HFF-Myc (cell line): ENCODE measurements at places on chromosomes 11 and 22.
A peak's percentile ranks its signal among the peaks of the same experiment; 100 is the strongest.

DNA sequence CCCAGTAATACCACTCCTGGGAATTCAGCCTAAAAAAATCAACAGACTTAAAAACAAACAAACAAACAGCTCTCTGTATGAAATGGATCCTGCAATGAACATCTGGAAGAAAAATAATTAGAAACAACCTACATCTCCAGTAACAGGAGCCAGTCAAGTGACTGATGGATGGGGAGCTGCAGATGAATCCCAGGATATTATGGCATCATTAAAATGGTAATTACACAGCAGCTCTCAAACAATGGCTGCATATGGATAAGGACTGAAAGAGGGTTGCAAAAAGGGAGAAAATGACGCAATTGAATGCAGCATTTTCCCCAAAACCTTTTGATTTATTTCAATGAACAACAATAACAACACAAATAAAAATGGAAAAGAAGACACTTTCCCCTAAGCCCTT is 4.1 kb downstream of the NPTXR start:
- no peak for DNase-seq

DNA sequence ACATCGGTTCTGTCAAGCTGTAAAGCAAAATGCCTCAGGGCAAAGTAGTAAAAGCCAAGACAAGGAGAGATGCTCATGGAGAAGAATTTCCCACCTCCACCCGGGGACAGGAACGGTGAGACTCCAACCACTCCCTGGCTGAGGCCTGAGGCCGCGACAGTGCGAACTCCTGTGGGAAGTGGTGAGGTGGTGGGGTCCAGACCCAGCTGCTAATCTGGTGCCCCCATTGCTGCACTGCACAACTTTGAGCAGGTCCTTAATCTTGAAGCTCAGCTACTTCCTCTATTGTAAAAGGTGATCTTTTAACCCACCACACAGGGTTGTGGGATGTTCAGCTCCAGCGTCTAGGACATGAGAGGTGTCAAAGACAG is 83.9 kb downstream of the ZC3H12C start:
- no peak for DNase-seq

GRCh38 chr11:5283882-5284281 is 14.1 kb upstream of the HBE1 start:
- DNase-seq = no peak

DNA sequence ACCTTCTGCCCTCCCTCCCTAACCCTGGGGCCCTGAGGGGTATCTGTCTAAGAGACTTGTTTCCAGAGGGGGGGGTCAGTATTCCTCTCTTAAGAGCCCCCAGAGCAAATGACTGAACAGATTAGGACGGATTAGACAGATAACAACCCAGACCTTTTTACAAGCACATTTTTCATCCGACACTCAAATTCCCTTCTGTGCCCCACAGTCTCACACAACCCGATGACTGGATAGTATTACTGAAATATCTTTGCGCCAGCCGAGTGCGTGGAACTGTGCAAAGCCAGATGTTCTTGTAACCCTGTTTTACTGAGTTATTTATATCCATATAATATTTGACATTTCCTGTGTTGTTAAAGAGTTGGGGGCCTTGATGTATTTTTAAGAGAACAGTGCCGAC is 30.9 kb upstream of the FLI1 start:
- no peak for DNase-seq

DNA sequence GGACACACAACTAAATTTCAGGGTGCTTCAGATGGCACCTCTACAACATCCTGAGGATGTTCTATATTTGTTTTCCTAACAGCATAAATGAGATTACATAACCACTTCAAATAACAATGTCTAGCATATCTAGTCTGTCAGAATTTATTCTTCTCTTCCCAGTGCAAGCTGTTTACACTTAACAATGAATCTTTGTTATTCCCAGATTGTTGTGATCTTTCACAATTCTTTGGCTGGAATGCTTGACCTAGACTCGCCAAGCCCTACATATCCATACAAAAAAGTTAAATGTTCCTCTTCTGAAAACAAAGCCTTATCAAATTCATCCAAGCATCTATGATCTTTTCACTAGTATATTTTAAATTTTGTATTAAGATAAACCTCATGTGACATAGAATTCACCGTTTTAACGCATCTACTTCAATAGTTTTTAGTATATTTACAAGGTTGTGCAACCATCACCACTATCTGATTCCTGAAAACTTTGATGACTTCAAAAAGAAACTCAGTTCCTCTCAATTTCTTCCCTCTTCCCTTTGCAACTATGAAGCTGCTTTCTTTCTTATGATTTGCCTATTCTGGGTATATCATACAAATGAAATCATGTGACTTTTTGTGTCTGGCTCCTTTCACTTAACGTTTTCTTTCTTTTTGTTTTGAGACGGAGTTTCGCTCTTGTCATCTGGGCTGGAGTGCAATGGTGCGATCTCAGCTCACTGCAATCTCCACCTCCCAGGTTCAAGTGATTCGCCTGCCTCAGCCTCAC is 61.7 kb upstream of the CHRNA10 start:
- DNase-seq = no peak

DNA sequence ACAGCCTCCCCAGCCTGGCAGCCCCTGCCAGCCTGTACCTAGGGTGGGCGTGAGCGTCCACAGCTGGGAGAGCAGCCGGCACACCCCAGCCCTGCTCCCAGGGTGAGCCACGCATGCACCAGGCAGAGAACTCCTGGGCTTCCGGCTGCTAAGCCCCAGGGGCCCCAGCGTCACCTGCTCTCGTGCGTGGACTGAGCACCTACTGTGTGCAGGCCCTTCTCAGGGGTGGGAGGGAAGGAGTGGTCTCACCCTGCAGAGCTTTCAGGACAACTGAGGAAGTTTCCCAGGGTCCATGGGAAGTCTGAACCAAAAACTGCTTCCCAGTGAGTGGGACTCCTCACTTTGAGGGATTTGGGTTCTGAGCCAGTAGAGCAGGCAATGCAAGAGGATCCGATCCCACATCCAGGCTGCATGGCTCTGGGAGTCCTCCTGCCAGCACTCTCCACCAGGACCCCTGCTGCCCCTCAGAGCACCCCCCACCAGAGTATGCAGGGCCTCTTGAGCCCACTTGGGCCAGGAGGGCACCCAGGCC is 47.1 kb upstream of the PRODH start:
- DNase-seq = no peak

- peak; percentile 90 for DNase-seq
These were observed 83.9 kb upstream of the SNX19 start for GRCh38 chr11:130999992-131000770.

DNA sequence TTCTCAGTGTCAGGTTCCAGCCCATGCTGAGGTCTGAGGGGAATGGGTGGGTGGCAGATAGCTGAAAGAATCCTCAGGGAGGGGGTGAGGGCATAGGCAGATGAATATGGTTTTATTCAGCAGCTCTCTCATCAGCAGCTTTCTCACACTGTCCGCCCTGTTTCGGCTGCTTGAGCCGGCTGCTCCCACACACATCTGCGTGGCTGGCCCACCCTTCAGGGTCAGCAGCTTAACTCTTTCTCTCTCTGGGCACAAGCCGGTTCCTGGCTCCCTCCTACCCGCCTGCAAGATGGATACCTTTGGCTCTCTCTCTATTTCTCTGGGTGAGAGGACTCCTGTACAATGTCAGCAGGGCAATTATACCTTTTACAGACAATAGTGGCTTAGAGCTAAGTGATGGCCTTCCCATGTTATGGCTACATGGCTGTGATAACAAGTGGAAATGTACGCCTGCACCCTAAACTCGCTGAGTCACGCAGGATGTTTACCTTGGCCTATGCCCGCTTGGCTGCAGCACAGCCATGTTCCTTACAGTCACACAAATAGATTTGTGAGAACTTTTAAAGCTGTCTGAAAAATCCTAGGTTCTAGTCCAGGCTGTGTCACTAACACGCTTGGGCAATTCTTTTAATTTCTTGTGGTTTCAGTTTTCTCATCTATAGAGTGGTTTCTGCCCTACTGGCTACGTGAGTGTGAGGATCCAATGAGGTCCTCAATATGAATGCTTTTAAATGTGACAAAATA is 4.1 kb downstream of the MMP20 start:
- no peak for DNase-seq

DNA sequence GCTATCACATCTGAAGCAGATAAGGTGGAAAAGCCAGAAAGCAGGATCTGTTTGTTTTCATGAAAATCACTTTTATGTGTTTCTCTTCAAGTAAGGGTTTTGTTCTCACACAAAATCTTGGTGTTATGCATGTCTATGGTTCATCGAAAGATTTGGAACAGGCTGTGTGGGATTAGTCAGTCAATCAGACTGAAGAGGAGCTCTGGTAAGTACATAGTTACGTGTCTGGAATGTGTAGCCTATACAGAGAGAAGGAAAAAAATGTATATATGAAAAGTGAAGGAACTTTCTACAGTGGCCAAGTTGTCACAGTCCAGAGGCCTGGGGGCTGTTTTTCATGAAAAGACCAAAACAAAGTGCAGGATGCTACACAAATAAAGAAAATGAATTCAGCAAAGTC is 156.7 kb downstream of the CNTN5 start:
- no peak for DNase-seq

DNA sequence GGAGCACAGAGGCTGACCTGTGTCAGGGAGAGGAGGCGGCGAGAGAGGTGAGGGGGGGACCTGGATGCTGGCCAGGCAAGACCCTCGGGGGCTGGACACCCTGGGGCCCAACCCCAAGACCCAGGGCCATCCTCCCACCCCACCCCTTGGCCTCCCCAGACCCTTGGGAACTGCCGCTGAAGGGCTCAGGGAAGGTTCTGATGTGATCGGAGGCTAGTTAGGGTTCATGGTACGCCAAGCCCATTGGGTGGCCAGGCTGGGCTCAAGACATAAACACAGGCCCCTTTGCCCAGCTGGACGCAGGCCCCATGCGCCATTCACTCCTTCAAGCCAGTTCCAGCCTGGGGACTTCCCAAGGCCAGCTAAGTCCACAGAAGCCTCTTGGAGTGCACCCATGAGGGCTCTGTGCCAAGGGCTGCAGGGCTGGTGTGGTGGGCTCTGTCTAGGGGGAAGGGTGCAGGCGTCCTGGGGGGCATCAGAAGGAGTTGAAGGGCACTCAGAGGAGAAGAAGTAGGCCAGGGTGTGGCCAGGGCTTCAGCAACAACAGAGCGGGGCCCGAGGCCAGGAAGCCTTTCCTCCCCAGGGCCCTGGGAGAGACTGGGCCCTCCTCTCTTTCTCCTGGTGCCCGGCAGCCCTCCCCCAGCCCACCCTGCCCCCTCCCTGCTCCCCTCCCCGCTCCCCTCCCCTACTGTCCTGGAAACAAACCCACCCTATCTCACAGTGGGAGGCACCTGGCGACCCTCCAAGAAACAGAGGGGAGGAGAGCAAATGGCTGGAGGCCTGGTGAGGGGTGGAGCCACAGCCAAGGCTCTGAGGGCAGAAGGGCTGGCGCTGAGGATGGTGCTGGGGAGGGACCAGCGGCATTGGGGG is 12.9 kb downstream of the TSPAN32 start:
- DNase-seq = peak; percentile 35

DNA sequence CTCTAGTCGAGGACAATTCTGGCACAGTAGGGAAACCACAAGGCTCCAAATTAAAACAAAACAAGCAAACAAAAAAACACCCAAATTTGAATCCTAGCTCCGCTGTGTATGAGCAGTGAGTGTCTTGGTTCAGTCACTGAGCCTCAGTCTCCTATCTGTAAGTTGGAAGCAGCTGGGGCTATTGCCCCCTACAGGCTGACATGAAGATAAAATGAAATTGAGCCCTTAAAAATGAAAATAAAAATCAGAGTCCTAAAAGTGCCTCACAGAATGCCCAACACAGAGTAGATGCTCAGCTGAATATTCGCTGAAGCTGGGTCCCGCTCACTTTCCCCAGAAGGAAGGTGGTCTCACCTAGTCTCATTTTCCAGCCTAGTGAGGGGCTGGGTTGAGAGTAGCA is 65.2 kb downstream of the PDE2A start:
- DNase-seq = no peak

DNA sequence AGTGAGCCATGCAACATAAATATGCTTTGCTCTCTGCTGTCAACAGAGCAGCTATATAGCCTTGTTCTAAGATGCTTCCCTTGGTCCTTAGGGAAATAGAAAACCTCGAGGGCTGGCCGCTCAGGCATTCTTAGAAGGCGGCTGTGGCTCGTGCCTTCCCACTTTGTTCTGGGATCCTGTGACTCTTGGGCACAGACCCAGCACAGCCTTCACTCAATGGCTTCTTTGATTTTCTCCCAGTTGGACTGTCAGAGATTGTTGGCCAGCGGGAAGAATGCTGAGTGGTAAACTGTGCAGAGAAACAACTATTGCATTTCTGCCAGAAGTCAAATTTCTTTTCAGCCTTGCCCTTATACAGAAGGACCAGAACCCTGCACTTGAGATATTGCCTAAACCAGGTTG is 9.5 kb upstream of the MICAL2 start:
- no peak for DNase-seq

- no peak for DNase-seq
These were observed 1.3 kb downstream of the B3GAT1 start for GRCh38 chr11:134410766-134411165.

DNA sequence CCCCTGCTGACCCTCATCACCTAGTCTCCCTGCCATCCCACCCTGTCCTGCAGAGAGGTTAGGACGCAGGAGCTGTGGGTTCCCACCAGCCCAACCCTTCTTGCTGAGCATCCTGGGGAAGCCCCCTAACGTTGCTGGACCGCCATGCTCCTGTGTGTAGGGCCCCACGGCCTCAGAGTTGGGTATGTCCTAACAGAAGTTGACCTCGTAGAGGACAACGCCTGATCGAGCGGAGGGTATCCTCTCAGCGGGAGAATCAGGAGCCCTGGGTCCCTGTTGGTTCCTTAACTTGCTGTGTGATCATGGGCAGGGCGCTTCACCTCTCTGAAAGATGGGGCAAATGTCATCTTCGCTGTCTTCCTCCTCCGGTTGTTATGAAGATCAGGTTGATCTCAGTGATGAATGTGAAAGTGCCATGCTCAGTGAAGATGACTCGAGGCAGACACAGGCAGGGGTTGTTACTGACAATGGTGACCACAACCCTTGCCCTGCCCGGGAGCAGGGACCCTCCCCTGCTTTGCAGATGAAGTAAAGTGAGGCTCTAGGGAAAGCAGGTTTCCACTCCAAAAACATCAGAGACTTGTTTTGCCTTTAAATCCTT is 19.3 kb upstream of the CD5 start:
- no peak for DNase-seq

- no peak for DNase-seq
These were observed at the start of gene ZC3H7B for GRCh38 chr22:41301085-41302020. ZC3H7B (plus strand) TSS chr22:41301525; CDS start chr22:41320661, 19,136 bp downstream.

DNA sequence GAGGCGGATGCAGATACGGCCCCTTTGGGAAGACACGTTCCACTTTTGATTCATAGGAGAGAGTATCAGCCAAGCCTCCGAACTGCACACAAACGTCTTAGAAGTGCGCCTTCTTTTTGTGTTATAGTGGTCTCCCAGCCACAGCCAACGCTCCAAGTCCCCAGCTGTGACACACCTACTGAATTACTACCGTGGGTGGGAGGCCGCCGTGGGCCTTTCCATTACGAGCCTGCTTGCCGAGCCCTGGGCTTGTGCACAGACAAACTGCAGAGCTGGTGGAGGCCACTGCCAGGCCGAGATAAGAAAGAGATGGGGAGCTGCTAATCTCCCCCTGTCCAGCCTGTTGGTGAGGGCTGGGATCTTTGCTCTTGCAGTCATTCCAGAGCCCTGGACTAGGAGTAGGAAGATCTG is 761 bp downstream of the HMBS start:
- DNase-seq = no peak

GRCh38 chr11:117256573-117256972 is 24.1 kb downstream of the RNF214 start:
- DNase-seq = no peak

GRCh38 chr11:114522818-114523217 is 36.9 kb downstream of the NXPE1 start:
- no peak for DNase-seq

GRCh38 chr22:38696606-38697424 is 3.9 kb downstream of the JOSD1 start:
- peak; percentile 67 for DNase-seq
